ENCODE measurements at places on chromosomes 2 and 18.

- DNase-seq = no peak
Observed at GRCh38 chr2:85663594-85664565, 4.1 kb downstream of the SFTPB start.

GRCh38 chr2:64738026-64738425, 84.3 kb upstream of the SERTAD2 start:
- no peak for DNase-seq

DNA sequence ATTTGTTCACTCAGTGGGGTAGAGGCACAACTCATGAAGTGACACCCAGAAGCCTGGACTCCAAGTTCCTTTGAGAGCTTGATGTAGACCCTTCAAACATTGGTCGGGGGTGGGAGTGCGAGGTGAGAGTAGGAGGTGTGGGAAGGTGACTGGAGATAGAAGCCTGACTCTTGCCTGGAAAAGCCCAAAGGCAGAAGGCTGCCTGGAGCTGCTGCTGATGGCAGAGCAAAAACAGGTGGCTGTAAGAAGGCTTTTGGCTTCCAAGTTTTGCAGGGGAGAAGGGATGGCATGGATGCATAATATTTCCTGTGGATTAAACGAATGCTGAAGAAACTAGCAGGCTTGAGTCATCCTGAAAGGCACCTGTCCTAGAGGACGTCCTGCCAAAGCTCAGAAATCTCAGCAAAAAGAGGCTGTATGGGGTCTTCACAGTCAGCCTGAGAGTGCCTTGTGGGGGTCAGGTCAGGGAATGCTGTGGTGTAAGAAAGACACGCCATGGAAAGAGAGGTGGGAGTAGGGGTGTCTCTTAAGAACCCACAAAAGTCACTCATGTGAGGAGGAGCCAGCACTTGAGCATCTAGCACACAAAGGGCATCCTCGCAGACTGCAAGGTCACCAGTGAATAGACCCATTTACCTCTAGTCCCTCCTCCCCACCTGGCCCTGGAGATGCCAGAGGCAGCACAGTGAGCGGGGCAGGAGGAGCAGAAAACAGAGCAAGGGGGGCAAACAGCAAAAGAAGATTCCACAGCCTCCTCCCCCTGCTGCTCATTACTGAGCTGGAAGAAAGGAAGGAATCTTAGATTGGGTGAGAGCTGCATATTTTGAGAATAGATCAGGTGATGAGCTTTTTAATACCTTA, 37.5 kb downstream of the FASTKD2 start:
- DNase-seq = no peak

DNA sequence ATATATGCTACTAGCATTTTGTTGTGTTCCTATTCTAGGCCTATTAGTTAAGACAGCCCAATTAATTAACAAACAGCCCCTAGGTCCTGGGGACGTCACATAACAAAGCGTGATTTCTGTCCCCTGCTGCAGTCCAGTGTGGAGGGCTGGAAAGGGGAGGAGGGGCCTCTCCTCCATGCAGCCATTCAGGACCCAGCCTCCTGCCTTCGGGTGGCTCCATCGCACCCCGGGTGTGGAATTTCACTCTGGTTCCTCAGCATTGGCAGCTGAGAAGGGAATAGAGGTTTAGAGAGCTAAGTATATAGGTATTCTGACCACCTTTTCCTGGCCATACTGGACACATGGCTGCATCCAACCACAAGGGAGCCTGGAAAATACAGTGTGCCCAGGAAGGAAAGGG, 42.4 kb downstream of the MC2R start:
- no peak for DNase-seq

DNA sequence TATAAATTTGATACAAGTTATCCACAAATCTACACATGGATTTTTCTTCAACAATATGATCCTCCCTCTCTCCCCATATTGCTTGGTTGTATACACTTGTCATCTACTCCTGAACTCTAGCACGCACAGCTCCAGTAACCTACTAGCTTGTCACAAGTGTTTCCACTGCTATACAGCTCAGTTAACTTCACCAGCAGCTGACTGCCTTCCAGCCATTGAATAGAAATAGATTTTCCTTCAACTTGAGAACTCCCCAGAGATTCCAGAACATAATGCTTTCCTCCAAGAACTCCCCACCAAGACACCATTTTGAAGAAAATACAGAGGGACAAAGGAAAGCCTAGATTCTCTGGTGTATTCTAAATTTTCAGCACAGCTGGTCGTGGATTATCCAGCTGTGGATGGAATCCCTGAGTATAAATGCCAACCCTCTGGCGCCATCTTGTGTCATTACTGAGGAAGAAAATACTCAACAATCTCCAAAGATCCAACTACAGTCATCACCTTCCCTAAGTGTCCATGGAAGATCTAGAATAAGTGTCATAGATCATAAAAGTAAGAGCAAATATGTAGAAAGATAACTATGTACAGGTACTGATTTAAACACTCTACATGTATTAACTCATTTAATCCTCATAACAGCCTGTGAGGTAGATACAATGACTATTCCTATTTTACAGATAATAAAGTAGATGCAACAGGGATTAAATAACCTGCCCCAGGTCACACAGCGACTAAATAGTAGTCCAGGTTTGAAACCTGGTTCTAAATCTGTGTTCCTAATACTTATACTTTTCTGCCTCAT, 156.7 kb downstream of the ARHGAP28 start:
- DNase-seq = peak; percentile 72

GRCh38 chr2:182971820-182972547, 66.3 kb downstream of the NCKAP1 start:
- DNase-seq = no peak

- no peak for DNase-seq
Observed at GRCh38 chr2:175518206-175518605, 336.7 kb upstream of the ATP5MC3 start.

DNA sequence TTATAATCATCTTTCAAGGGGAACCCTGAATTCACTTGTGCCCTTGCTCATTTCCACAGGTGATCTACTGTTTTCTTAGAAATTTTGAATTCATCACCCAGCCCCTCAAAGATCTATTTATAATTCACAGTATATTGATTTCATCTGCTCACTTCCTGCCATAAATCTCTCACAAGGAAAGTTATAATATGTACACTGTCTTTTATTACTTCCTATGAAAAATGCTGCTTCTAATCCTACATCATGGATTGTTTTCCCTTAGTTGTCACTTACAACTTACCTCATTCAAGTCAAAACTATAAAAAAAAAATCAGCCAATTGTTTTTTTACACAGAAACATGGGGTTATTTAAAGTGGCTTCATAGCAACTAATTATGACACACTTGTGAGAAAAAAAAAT, 1443.0 kb downstream of the LRP1B start:
- DNase-seq = no peak

DNA sequence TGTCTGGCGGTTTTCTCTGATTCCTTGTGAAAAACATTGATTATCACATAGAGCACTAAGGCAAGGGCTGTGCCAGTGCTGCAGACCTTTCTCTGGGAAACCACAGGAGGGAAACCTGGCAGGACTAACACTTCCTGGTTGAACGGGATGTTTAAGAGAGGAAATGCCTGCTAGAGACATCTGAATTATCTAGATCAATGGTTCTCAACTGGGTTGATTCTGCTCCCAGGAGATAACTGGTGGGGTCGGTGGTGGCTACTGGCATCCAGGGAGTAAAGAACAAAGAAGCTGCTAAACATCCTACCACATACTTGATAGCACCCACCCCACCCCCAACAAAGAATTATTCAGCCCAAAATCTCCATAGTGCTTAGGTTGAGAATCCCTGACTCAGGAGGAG, 37.5 kb downstream of the DDX18 start:
- DNase-seq = no peak

DNA sequence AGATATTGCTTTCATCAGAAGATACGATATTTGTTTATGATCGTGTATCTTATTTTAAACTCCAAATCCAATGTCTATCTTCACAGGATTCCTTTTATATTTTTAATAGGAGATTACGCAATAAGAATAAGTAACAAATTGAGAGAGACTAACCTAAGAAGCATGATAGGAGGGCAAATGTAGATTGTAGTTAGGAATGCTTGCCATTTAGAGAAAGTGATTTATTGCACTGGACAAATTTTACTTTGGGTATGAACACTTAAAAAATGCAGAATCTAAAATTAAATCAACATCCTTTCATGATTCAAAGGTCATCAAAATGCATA, 563.4 kb upstream of the POU3F3 start:
- DNase-seq = no peak

DNA sequence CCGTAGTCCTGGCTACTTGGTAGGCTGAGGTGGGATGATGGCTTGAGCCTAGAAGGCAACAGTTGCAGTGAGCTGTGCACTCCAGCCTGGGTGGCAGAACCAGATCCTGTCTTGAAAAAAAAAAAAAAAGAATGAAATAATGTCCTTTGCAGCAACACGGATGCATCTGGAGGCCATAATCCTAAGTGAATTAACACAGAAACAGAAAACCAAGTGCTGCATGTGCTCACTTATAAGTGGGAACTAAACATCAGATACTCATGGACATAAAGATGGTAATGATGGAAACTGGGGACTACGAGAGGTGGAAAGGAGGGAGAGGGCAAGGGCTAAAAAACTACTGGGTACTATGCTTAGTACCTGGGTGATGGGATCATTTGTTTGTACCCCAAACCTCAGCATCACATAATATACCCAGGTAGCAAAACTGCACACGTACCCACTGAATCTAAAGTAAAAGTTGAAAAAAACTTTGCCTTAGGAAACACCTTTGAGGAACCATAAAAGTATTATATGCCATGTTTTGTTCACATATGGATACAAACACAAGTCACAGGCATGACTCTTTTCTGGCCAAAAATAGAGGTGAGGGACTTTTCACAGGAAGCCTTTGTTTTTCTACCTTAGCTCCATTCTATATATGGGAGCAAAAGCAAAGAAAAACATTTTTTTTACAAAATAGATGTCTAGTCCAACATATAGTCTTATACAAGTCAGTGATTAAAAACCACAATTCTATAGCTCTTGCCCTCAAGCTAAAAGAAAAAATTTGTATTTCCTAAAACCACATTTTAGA, 36.6 kb downstream of the GPR155 start:
- DNase-seq = no peak

DNA sequence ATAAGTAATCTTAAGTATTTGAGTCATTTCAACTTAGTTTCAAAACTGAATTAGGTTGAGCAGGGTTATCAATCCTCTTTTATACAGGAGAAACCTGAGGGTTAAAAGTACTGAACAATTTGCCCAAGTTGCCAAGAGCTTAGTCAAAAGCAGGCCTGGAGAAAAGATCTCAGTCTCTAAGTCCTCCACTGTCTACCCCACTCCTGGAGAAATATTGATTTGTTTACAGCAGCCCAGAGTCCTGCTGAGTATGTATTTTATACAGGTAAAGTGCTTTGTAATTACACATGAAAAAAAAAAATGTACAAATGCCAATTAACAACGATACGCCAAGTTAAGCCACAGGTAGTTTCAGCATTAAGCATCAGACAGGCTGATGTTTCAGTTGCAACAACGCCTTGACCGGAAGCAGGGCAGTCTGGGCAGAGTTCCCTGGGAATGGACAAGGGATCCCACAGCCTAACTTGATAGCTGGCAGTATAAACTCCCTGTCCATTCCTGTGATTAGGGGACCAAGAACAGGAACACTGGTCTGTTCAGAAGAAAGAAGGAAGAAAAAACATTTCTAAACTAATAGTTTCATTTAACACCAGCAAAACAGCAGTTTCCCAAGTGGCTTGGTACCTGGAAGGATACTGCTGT, 132.9 kb downstream of the MYO5B start:
- DNase-seq = no peak

DNA sequence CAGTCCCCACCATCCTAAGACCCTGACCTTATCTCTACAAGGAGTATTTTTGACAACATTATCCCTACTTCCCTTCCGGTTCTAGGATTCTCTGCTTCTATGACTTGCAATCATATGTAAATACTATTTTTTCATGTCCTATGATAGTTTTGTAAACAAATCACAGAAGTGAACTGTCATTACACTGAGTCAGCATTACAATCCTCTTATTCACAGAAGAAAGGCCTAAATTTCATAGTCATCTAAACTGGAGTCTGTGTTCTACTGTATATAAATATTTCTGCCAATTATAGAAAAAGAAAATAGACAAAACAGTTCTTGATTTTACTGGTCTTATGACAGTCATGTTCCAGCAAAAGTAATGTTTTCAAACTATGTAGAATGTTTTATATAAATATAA, 265.1 kb downstream of the NCKAP5 start:
- DNase-seq = peak; percentile 7

Measured in fibroblast of upper back skin (primary cell).